Activated CD4-positive, alpha-beta T cell treated with anti-CD3 and anti-CD28 coated beads for 4 hours (primary cell): ENCODE measurements at places on chromosomes 2 and 18.

DNA sequence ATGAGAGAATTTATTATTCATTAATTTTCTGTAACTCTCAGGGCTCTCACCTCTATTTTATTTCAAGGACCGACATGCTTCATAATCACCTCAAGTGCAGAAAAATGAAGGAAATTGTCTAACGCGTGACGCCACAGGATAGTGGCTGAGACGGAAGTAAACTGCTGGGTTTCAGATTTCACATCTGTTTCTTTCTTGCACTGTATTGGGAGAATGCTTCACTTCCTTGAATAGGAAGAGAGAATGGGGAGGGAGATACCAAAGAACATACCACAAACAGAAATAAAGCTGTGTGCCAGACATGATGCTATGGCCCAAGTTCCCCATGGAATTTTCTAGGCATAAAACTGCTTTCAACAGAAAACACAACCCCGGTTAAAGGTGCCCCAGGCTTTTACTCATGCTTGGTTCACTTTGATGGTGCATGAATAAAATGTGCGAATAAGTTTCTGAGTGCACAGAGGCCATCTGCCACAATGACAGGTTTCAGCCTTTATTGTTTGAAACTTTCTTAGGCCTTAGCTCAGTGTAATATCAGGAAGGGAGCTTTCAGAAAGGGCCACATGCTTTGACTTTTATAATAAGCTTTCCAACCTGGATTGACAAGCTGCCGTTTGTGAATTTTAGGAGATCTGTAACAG is 1116.4 kb downstream of the SOCS6 start:
- DNase-seq, result no peak

GRCh38 chr2:211744379-211744778 is 794.2 kb downstream of the ERBB4 start:
- no peak for DNase-seq

GRCh38 chr2:234243871-234244565 is 193.5 kb downstream of the SPP2 start:
- no peak for DNase-seq

GRCh38 chr2:206423147-206423546 is 20.2 kb upstream of the ADAM23 start:
- no peak for DNase-seq

- DNase-seq, result no peak
Measured at GRCh38 chr2:27870724-27871123, 19.5 kb downstream of the RBKS start.
